ENCODE measurements at places on chromosomes 7 and 10.

GRCh38 chr10:130028465-130028819 is 64.4 kb upstream of the EBF3 start:
- DNase-seq = no peak

- DNase-seq = no peak
Observed at GRCh38 chr10:6536102-6536501, 44.0 kb downstream of the PRKCQ start.

DNA sequence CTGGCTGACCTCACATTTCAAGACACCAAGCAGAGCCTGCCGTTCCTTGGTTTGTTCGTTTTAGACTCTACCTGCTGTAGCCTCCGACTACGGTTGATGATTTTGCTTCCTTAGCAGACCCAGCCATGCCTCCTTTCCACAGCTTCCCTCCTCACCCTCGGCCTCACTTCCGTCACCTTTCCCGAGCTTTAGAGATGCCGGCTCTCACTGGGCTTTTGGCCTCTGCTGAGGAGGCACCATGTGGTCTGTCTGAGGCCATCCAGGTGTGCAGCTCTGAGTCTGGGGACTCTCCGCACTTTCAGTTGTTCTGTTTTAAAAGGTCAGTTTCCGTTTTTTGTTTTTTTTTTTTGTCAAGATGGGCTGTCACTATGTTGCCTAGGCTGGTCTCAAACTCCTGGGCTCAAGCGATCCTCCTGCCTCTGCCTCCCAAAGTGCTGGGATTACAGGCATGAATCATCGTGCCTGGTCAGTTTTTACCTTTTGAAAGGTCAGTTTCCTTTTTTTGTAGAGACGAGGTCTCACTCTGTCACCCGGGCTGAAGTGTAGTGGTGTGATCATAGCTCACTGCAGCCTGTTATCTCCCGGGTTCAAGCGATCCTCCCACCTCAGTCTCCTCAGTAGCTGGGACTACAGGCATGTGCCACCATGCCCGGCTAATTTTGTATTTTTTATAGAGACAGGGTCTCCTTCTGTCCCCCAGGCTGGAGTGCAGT is 11.7 kb downstream of the ORAI2 start:
- DNase-seq = no peak

GRCh38 chr10:128390596-128390995 is 264.4 kb upstream of the MKI67 start:
- DNase-seq = no peak

- no peak for DNase-seq
Observed at GRCh38 chr7:152968514-152968913, 209.0 kb downstream of the ACTR3B start.

GRCh38 chr7:96833676-96834453 is 124.2 kb upstream of the SEM1 start:
- DNase-seq = no peak

DNA sequence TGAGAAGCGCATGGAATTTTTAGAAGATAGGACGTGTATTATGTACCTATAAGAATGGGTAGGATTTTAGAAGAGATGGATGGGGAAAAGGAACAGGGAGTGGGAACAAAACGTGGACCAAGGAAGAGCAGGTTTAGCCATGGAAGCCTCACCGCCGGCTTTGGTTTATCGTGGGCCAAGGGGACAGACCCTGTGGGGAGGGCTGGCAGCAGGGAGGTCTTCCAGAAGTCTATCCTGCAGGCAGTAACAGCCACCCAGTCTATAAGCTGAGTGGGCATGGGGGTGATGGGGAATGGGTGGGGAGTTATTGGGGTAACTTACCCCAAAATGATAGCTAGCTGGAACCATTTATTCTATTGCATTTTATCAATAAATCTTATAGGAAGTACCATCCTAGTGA is 44.9 kb downstream of the IKZF1 start:
- no peak for DNase-seq

DNA sequence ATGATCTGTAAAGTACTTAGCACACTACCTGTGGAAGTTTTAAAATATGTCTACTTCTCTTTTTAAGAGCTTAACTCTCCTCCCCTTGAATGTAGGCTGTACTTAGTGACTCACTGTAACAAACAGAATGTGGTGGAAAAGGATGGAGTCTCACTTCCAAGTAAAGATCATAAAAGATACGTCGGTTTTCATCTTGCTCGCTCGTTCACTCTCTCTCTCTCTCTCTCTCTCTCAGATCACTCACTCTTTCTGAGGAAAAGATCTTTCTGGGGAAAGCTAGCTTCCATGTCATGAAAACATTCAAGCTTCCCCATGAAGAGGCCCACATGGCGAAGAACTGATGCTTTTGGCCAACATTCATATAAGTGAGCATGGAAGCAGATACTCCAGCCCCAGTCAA is 5.5 kb downstream of the CHUK start:
- no peak for DNase-seq

- no peak for DNase-seq
Observed at GRCh38 chr10:127600479-127600878, 51.4 kb downstream of the NPS start.

DNA sequence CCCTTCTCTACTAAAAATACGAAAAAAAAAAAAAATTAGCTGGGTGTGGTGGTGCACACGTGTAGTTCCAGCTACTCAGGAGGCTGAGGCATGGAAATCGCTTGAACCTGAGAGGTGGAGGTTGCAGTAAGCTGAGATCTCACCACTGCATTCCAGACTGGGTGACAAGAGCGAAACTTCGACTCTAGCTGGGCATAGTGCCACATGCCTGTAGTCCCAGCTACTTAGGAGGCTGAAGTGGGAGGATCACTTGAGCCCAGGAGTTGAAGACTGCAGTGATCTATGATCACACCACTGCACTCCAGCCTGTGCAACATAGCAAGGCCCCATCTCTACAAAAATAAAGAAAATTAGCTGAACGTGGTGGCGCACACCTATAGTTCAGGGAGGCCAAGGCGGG is 1.2 kb upstream of the SPACDR start:
- no peak for DNase-seq

DNA sequence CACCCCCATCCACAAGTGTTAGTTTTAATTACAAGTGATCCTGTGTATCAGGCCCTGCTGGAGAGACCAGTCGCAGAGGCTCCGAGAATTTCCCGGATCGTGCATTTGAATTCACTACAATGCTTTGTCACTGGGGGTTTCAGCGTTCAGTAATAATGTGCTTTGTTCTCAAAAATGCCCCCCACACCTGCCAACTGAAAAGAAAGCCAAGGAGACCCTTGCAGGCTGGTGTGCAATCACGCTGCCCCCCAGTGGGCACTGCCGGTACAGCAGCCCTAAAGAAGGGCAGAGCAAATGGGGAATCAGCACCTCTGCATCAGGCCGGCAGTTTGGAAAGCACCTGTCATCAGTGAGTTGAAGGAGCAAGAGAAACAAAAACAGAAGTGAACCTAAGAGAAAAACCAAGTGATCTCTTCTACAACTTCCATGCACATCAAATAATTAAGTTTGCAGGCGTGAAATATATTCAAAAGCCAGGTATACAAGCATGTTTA is 177.6 kb downstream of the PARD3 start:
- peak; percentile 69 for DNase-seq

DNA sequence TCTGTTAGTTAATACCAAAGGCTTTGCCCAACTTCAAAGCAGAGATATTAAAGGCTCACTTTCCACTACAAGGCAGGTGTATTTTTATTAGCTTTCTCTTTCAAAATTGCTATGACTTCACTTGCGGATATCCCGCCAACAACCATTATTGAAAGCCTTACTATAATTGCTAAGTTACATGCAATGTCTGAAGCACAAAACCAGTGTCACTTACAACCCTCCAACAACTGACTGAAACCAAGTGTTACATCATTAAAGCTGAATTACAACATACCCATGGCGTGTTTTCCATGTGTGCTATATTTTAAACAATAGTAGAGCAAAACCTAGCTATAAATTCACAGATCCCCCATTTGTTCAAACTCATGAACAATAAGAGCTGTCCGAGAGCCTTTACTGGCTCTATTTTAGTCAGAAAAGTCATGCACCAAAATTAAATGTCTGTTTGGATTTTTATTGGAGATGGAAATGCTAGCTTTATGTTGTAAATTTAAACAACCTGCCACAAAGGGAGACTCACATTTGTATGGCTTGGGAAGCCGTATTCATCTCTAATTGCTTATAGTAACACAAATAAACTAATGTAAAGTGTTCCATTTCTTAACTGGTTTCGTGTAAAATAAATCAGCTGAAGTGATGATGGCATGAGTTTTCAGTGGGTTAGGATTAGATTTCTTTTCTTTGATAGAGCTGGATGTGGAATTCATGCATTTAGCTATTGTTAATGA is 227.1 kb downstream of the AGMO start:
- DNase-seq = no peak

DNA sequence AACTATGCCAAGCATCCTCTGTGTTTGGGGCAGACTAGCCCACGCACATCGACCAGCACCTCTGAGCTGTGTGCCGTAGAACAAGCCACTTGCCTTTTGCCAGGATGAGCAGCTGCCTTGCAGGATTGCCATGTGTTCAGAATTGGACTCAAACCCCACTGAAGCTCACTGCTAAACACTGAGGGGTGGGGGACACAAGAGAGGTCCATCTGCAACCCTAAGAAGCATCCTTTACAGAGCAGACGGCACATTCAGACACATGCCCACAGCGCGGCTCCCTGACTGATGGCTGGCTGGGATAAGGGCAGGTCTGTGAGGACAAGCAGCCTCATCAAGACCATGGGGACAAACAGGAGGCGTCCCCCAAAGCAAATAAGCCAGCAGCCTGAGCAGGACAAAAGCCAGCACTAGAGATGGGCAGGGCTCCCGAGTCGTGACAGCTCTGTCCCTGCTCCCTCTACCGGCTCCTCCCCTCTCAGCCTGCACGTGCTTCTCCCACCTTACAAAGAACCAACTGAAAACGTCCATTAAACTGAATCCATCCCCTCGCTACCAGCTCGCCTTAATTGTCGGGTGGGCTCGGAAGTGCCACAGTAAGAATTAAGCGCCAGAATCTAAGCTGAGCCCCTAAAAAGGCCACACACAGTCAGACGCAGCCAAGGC is 114.2 kb downstream of the PRKAG2 start:
- DNase-seq = no peak

- no peak for DNase-seq
Observed at GRCh38 chr10:101826852-101827434, 8.7 kb upstream of the OGA start.

GRCh38 chr10:66714741-66715140 is 211.1 kb upstream of the LRRTM3 start:
- DNase-seq = no peak

- DNase-seq = no peak
Observed at GRCh38 chr7:135098391-135098790, 49.5 kb upstream of the TMEM140 start.

- DNase-seq = no peak
Observed at GRCh38 chr7:41641665-41642014, 61.2 kb downstream of the INHBA start.

DNA sequence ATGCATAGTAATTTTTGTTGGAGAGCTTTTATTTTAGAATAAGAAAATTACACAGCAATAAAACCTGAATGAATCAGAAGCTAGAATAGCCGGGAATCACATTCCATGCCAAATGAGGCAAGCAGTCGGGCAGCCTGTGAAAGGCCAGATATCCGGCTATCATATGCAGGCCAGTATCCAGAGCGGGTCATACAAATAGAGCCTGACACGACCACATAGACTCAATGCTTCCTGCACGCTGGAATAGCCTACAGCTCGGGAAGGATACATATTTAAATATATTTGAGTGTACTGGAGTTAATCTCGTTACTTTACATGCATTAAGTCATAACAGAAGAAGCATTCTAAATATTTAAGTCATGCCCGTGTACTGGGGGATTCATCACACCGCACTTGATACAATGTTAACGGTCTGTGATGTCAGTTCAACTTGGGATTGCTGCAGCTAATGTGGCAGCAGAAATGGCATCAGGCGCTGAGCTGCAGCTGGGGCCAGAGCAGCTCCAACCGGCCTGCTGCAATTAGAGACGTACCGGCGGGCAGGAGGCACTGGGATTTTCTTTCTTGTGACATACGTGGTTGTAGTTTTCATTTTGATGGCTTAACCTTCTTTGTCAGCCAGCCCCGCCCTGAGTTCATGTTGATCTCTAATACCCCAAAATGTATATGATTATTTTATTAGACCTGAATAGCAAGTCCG is 112.0 kb downstream of the EBF3 start:
- no peak for DNase-seq

DNA sequence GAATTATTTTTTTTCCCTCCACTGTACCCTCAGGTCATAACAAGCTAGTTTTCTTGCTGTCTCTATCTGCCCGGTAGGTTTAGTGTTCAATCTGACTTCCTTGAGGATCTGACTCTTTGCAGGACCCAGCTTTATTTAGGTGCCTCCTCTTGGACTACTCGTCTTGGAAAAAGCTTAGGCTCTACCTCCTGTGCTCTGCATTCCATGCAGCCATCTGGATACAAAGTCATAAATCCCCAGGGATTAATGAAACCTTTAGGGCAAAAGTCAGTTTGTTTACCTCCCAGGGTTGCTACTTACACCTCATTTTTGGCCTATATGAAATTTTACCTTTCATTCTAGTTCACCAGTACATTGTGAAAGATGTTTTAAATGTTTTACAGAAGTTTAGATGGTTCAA is 8.0 kb downstream of the STAG3 start:
- DNase-seq = no peak
